ENCODE measurements at places on chromosomes 2 and 18.

DNA sequence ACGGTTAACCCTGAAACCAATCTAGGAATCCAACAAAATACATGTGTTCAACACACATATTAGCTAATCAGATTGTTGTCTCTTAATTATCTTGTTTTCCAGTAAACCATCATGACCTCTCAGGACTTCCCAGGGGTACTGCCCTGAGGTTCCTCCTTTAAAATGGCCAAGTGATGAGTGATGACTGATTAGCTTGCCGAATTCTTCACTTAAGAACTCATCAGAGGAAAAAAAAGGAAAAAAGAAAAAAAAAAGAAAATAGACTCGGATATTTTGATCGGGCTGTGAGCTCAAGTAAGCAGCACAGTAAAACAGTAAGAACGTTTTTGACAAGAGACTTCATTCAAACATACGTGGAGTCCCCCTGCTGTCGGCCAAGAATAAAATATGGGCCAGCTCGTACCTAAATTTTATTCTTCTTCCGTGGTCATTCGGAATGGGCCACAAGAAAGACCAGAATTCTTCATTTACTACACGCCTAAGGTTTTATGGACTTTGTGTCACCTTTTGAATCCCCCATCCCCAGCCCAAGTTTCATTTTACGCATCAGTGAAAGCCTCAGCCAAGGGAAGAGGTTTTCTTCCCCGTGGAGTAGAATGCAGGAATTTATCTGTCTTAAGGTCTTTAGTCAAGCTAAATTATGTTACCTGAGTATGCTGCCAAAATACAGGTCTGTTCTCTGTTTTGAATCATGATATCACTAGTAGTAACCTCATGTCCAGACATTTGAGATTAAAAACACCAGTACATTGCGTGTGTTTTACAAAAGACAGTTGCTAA, 40.5 kb downstream of the COLEC12 start:
- DNase-seq = no peak

DNA sequence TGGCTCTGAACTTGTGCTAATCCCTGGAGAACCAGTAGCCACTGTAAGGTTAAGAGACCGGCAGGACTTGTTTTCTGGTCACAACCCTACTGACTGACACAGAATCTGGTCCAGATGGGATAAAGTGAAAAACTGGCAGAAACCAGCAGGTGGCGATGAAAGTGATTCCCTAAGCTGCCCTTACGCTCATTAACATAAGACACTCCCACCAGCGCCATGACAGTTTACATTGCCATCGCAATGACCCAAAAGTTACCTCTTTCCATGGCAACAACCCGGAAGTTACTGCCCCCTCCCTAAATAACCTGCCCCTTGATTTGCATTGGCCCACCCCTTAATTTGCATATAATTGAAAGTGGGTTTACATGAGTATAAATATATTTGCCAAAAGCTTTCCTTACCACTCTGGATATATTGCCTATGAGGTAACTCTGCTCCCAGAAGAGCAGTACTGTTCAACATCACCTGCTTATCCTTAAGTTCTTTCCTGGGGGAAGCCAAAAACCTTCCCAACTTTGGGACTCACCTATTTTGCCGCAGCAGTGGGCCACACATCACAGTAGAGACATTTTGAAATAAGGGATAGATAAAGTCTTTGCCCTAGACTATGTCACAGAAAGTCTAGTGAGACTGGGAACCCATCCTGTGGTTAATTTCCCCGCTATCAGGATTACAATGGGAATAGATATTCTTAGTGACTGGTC, 35.8 kb upstream of the AFF3 start:
- no peak for DNase-seq

GRCh38 chr2:44572196-44572900, 210.6 kb downstream of the CAMKMT start:
- DNase-seq = peak; percentile 7

DNA sequence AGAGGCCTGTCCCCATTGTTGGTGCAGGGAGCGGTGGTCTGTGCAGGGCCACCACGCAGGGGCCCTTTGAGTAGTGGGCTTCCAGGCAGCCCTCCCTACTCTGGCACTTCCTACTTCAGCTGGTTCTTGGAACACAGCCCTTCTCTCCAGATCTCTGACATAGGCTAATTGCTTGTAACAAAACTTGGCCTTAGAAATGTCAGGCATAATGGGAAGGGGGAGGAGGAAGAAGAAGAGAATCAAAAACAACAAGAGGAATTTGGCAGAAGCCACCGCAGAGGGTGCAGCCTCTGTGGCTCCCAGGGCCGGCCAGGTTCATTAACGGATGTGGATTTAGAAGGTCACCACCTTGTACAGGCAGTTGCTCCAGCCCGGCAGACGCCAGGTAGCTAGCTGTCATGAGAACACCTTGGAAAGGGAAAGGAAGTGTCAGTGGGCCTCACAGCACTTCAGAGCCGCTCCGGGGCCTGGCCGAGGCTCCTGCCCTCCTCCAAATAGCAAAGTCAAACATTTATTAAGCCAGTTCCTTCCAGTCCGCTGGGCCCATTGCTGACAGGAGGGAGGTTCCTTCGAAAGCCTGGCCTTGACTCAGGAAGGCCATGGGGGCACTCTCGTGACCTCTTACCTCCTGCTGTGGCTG, 7.4 kb downstream of the BOD1L2 start:
- no peak for DNase-seq

- DNase-seq = peak; percentile 2
Observed at GRCh38 chr18:42559069-42559690, 556.3 kb downstream of the RIT2 start.

- DNase-seq = peak; percentile 77
Observed at GRCh38 chr2:84970868-84971509, at the start of gene KCMF1. Gene KCMF1, plus strand, starts transcription at chr2:84971161. Its CDS starts 291 bp downstream, at chr2:84971452.

DNA sequence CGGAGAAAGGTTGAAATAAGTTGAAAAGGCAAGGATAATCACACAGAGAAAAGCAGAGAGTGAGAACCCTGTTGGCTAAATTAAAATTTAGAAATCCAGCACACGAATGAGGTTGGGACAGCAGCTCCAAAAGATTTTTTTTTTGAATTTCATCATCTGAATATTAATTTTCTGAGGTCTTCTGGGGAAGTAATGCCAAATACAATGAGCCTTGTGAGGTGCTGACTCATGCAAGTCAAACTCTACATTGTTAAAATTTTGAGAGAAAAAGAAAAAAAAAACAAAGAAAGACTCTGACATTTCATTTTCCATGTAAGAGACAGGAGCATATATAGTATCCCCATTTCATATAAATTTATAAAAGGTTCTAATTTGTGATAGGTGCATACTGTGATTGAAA, 614.2 kb upstream of the CDH2 start:
- DNase-seq = peak; percentile 18

- no peak for DNase-seq
Observed at GRCh38 chr2:235373171-235373570, 120.7 kb upstream of the AGAP1 start.

DNA sequence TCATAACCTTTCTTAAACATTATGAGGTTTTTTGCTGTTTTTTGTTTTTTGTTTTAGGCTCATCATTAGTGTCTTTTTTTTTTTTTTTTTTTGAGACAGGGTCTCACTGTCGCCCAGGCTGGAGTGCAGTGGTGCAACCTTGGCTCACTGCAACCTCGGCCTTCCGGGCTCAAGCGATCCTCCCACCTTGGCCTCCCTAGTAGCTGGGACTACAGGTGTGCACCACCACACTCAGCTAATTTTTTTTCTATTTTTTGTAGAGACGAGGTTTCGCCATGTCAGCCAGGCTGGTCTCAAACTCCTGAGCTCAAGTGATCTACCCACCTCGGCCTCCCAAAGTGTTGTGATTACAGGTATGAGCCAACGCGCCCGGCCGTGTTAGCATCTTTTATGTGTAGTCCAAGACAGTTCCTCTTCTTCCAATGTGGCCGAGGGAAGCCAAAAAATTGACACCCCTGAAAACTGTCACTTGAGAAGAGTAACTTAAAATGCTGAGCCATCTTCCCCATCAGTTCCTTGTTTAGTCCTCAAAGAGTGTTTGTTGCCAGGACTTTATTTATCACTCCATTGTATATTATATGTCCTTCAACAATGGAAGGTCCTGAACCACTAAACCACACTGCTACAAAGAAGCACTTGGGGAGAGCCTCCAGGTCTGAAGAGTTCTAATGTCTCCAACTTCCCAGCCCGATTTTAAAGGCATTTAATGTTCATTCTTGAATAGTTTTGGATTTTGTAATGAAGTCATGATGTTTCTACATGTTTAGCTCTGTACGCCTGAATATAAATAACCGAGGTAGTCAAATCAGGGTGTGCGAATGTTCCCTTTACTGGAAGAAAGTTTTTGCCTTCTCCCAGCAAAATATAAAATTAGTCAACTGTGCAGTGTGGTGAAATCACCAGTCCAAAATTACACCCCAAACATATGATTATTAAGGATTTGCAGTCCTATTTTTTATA, 26.4 kb downstream of the ZNF516 start:
- peak; percentile 58 for DNase-seq

- no peak for DNase-seq
Observed at GRCh38 chr2:164080486-164080885, 344.7 kb upstream of the FIGN start.

GRCh38 chr18:75211953-75212750, 1.6 kb downstream of the TSHZ1 start:
- no peak for DNase-seq

DNA sequence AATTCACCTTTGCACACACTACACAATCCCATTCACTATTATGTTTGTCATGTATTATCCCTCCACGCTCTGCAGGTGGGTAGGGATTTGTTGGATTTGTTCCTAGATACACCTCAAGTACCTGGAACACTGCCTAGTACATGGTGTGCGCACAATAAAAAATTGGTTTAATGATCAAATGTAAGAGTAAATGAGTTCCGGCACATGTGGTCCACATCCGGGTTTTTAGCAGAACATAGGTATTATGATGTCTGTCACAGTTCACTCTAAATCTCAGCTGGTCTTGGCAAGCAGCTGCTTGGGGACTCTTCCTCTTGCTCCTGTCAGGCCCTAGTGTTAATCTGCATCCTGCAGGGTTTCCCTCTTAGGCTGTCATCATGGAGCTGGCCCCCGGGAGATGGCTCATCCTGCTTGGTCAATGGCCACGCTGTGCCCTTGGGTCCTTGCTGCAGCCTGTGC, 21.8 kb upstream of the IL1R1 start:
- no peak for DNase-seq

DNA sequence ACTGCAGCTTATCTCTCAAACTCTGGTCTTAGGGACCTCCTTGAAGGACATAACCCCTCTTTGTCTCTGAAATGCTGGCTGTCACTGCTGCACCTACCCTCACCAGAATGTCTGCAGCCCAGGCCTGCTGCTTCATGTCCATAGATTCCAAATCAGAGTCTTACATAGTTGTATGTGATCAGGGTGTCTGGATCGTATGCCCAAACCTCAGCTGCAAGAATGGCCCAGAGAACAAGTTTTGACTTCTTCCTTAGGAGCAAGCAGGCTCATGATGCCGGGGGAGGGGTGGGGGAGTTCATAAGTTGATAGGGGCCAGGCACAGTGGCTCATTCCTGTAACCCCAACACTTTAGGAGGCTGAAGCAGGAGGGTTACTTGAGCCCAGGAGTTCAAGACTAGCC, 55.8 kb upstream of the RMDN2 start:
- DNase-seq = no peak

GRCh38 chr18:37484983-37485834, 80.4 kb downstream of the CELF4 start:
- peak; percentile 17 for DNase-seq

DNA sequence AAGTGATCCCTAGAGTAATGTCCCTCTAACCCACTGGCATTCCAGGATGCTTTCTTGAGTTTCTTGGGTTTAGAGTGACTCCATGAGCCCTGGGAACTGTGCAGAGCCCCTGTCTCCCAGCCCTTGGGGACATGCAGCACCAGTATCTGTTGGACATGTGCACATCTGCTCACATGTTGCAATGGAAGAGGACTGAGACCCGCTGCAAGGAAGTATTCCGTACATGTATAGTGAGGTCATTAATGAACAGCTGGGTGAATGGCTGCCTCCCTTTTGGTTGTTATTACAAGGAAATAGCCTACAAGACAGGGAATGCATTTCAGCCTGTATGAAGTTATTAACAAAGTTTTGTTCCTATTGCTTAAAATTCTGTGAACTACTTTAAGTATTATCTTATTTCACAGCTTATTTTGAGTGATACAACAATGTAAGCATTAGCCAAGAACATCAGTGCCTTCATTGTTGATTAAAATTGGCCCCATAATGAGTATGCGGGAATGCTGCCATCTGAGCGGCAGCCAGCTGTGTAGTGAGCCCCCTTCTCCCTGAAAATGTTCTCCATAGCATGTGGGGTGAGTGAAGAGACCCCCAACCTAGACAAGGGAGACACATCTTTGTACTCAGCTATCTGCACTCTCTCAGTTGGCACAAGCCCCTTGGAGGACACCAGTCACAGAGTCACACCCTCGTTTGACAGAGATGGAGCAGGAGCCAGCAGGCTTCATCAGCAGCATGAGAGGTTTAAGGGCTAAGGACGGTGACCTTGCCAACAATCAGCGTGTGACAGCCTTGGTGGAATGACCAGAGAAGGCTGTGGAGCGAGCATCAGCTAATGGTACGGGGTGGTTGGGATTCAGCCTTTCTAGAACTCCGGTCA, 87.4 kb downstream of the FAM210A start:
- DNase-seq = no peak

DNA sequence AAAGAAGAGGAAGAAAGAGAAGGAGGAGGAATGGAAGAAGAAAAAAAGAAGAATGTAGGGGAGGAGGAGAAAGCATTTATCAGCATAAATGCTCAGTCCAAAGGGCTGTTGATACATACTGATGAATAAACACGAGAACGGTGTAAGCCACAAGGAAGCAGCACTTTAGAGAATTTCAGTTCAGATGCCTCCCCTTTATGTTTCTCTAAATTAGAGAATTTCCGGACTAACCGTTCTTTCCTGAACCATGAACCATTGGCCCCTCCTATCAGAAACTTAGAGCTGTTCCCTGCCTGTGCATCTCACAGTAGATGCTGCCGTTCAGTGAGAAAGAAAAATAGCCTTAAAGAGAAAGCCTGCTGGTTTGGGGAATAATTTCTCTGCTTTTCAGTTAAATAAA, 49.2 kb upstream of the TUBA3D start:
- DNase-seq = no peak

GRCh38 chr18:25029802-25030201, 322.2 kb downstream of the ZNF521 start:
- no peak for DNase-seq

All from AG10803 (cell line).